ENCODE measurements at places on chromosomes 11 and 22.

DNA sequence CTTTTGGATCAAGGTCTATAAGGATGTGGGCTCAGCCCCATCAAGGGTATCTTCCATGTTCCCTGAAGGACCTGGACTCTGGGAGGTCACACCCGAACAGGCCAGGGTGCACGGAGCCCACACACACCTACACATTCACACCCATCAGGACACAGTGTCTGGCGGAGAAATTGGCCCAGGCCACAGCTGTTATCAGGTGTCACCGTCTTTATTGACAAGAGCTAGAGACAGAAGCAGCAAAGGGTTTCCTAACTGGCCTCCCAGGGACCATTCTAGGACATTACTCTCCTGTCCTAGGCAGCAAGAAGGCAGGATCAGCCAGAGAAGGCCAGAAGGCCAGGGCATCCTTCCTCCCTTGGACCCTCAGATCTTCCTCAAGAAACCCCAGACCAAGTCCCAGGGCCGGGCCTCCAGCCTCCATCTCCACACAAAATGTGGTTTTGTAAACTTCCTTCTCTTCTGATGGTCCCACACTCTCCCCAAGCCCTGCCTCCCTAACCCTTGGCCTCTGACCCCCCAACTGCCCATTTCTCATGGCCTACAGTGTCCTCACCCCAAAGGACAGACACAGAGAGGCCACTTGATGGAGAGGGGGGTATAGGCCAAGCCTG lies 8.1 kb downstream of the SSTR3 start:
- no peak for DNase-seq

GRCh38 chr11:9473408-9473807 lies 12.6 kb downstream of the ZNF143 start:
- no peak for DNase-seq

- peak; percentile 36 for DNase-seq
Observed at GRCh38 chr11:12893787-12894672, 115.1 kb upstream of the RASSF10 start.

DNA sequence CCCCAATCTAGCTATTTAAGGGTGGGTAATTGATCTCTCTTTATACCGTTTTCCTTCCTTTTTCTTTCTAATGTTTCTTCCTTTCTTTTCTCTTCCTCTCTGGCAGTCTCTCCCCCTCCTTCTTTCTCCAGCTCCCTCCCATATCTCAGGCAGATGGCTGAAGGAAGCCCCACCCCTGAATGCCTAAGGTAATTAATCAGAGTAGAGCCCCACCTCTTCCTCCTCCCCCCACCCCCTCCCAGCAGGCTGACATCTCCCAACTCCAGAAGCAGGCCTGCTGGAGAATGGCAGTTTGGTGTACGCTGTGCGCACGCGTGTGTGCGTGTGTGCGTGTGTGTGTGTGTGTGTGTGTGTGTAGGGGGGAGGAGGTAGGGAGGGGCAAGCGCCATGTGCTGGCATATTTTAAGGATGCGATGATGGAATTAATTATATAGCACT lies 122.6 kb downstream of the APOL5 start:
- DNase-seq: peak; percentile 60

DNA sequence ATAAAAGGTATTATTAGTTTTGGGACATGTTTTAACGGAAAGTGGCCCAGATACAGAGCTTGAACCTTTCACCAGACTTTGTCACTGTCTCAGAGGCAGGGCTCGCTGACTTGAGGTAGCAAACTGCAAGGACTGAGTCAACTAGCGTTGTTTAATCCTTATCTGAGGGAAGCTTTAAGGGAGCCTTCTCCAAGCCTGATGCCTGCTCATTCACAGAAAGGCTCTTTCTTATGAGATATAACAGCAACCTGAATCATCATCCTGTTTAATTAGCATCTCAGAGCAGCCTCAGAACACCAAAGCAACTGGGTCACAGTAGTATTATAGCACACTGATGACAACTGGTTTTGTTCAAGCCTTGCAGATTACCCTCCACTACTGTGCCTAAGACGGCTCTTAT lies 54.2 kb upstream of the CYP2D6 start:
- peak; percentile 18 for DNase-seq

- no peak for DNase-seq
Observed at GRCh38 chr11:58577555-58578135, 1.2 kb upstream of the ZFP91 start.

DNA sequence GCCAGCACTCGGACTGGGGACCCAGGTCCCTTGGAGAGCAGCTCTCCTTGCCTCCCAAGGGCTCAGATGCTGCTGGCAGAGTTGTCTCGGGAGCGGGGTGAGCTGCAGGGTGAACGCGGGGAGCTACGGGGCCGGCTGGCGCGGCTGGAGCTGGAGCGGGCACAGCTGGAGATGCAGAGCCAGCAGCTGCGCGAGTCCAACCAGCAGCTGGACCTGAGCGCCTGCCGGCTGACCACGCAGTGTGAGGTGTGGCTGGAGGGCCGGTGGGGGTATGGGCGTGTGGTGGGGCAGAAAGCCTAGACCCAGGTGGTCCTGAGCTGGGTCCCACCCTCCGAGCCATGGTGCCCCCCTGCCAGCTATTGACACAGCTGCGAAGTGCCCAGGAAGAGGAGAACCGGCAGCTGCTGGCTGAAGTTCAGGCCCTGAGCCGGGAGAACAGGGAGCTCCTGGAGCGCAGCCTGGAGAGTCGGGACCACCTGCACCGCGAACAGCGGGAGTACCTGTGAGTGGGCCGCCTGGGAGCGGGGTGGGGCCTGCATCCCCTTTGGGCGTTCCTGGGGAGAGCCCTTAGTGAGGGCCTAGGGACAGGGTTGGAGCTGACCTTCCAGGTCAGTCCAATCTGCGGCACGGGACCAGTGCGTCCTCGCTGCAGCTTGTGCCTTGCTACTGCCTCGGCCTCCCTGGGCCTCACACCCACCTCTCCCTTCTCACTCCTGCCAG lies 5.8 kb upstream of the RPS6KA4 start:
- DNase-seq: no peak

- DNase-seq: no peak
Observed at GRCh38 chr11:84532364-84532763, 1094.8 kb downstream of the DLG2 start.

- peak; percentile 49 for DNase-seq
Observed at GRCh38 chr11:47067401-47067800, 109.3 kb downstream of the ARFGAP2 start.

GRCh38 chr11:121415856-121416255 lies 36.3 kb upstream of the SORL1 start:
- no peak for DNase-seq

DNA sequence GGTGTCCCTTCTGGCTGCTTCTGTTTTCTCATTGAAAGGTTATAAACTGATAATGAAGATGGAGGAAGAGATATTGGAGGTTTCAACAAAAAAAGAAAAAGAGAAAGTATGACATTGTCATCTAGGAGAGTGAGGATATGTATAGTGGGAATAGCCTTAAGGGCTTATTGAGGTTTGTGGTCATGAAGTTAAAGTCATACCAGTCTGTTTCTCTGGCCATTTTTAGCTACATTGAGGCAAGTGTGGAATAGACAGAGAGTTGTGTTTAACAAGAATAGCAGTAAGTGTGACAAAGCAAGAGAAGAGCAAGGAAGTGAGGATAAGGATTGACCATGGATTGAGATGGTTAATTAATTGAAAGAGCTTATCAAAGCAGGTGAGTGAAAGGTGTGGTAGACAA lies 110.4 kb downstream of the ELP4 start:
- DNase-seq: no peak

DNA sequence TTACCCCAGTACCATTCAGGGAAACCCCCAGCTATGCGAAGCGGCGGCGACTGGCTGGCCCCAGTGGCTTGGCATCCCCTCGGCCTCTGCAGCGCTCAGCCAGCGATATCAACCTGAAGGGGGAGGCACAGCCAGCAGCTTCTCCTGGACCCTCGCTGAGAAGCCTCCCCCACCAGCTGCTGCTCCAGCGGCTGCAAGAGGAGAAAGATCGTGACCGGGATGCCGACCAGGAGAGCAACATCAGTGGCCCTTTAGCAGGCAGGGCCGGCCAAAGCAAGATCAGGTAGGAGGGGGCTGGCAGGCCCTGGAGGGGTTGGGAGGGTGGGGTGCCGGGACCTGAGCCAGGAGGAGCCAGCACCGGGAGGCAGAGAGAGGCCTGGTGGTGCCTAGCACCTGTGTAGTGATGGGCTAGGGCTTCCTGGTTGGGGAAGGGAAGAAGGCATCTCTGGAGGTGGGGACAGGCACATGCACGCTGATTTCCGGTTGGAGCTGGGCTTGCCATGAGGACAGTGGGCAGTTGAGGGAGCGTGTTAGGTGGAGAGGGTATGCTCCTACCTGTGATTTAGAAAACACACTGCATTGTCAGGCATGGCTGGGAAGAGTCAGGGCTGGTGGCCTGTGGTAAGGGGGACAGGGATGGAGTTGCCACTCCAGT lies 22.3 kb downstream of the SHANK3 start:
- DNase-seq: no peak

GRCh38 chr22:26374391-26375026 lies 54.6 kb upstream of the ASPHD2 start:
- no peak for DNase-seq

GRCh38 chr22:25347752-25348102 lies 128.3 kb downstream of the CRYBB2 start:
- no peak for DNase-seq

- DNase-seq: no peak
Observed at GRCh38 chr11:73652856-73653559, 6.6 kb downstream of the PLEKHB1 start.

DNA sequence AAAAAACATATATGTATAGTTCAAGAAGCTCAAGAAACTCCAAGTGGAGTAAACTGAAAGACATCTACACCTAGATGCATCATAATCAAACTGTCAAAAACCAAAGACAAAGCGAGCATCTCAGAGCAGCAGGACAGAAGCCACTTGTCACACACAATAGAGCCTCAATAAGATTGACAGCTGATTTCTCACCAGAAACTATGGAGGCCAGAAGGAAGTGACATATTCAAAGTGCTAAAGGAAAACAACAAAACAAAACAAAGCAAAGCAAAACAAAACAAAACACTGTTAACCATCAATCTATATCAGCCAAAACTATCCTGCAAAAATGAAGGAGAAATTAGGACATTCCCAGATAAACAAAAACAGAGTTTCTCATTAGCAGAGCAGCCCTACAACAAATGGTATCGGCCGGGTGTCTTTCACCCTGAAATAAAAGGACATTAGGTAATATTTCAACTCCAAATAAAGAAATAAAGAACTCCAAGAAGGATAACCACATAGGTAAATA lies 65.8 kb upstream of the SEPTIN5 start:
- peak; percentile 19 for DNase-seq

GRCh38 chr11:78194490-78194889 lies 5.8 kb downstream of the USP35 start:
- DNase-seq: no peak

GRCh38 chr11:93783765-93784144 lies 327 bp upstream of the MED17 start:
- no peak for DNase-seq

- DNase-seq: peak; percentile 47
Observed at GRCh38 chr22:30305519-30305905, 16.2 kb upstream of the CASTOR1 start.

- DNase-seq: no peak
Observed at GRCh38 chr11:128480066-128480465, 107.3 kb downstream of the ETS1 start.

GRCh38 chr11:67120881-67121710 lies 2.0 kb downstream of the KDM2A start:
- DNase-seq: peak; percentile 23

DNA sequence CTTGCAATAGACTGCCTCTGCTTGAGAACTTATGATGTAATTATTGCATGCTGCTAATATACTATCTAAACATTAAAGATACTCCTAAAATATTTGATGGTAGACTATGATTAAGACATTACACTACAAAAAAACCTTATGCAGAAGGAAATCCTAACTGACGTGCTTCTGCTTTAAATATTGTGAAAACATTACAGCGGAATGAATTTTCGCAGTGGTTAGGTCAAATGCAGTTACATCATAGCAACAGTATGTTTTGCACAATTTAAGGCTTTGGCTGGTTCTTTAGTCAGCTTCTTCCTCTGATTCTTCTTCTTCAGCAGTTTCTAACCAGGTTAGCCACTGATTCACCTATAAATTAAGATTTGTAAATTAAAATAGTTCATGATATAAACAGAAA lies 11.2 kb downstream of the EIF4G2 start:
- no peak for DNase-seq

GRCh38 chr22:31626427-31627150 lies 35.4 kb downstream of the PISD start:
- DNase-seq: peak; percentile 97

GRCh38 chr22:45263463-45264269 lies 21.1 kb upstream of the UPK3A start:
- peak; percentile 47 for DNase-seq

DNA sequence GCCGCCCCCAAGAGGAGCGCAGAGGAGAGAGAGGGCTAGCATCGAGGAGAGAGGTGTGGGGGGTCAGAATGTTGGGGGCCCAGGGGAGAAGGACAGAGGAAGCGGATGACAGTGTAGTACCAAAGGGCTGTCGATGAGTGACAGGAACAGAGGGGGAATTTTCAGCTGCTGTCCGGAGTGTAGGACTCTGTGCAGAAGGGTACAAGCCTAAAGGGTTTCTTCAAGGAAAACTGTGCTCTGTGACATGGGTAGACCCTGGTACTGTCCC lies 5.3 kb upstream of the NLRP6 start:
- no peak for DNase-seq

DNA sequence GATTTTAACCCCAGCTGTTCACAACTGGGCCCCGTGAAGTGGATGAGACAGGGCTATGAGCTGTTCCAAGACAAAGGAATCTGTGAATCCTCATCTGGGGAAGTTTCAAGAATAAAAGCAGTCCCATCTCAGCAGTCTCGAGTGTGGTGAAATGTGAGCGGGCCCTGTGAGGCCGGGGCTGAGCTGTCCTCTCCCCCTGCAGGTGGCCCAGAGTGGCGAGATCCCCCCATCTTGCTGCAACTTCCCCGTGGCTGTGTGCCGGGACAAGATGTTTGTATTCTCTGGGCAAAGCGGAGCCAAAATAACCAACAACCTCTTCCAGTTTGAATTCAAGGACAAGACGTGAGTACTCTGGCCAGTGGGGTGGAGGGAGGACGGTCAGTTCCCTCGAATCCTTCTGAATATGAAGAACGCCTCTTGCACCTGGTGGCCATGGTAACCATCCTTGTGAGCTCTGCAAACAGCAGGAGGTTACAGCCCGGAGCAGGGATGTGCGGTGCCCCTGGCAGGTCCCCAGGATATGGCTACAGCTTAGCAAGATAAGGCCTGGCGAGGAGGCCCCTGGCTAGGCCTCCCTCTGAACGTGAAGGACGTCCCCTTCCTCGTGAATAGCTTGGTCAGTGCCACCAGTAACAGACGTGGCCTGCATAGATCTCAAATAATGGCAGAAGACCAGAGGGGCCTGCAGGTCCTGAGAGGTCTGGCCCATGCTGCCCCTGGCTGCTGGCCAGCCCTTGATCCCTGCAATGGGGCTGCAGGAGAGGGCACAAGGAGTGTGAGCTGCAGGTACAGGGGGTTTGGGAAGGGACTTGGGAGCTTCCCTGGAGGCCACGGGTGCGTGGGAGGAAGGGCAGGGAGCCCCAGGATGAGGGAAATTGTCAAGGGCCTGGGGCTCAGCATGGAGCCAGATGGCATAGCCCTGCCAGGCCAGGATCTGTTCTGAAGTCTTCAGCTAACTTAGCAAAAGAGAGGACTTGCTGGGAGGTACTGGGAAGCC lies 8.4 kb downstream of the LZTR1 start:
- DNase-seq: no peak
